ENCODE measurements at places on chromosomes 12 and 14.
A peak's percentile ranks its signal among the peaks of the same experiment; 100 is the strongest.

DNA sequence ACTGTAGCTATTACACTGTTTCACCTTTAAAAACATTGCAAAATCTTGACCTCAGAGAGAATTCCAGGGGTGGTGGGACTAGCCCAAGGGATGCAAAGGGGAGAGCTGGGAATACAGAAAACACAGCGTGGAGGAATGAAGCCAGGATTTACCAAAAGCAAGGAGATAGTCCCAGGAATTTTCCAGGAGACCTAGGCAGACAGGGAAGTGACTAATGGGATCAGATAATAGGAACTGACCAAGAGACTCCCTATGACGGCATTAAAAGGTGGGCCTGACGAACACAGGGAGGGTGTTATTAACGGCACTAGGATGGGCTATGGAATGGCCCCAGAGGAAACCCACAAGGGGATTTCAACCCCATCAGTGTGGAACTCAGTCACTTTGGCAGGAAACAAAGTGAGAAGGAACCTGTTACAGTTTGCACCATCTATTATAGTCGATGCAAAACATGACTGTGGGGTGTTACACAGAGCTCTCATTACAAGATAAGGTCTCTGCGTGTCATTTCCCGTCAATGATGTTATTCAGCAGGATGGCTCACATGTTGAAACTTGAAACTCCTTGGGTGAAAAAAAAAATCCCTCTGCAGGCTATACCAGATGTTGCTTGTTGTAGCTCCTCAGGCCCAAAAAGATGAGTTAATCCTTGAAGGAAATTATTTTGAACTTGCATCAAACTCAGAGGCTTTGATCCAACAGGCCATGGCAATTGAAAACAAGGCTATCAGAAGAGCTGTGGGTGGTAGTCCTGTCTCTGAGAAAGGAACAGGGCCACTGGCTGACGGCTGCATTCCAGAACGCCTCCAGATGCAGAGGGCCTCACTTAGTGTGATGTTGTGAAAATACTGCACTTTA, 58.7 kb downstream of the DRAM1 start:
- peak; percentile 92 for DNase-seq

DNA sequence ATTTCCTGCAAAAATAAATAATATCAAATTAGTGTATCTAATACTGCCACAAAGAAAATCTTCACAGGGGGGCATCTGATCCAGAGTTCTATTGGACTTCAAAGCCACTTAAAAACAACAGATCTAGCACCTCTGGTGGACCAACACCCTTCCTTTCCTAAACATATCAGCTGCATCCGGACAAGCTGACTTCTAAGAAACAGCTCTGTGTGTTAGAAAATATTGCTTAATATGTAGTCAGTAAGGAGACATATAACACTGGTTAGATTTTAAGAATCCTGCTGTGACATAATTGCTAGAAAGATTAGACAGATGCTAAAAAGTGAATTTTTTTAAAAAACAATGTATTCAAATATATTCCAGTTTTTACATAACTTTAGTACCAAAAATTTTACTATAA, 61.1 kb upstream of the PTPRB start:
- DNase-seq, result no peak

DNA sequence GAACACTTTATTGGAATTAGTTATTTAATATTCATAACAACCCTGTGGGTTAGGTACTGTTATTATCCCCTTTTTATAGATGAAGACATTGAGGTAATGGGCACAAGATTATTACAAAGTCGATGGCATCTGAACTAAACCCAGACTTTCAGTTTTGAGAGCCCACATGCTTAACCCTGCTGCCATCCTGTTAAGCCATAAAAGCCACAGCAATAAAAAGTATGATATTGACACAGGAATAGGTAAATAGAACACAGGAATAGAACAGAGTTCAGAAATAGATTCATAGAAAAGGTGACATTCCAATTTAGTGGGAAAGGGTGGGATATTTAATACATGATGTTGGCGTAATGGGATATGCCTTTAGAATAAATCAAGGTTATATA, 119.8 kb downstream of the SLC38A1 start:
- DNase-seq, result no peak

DNA sequence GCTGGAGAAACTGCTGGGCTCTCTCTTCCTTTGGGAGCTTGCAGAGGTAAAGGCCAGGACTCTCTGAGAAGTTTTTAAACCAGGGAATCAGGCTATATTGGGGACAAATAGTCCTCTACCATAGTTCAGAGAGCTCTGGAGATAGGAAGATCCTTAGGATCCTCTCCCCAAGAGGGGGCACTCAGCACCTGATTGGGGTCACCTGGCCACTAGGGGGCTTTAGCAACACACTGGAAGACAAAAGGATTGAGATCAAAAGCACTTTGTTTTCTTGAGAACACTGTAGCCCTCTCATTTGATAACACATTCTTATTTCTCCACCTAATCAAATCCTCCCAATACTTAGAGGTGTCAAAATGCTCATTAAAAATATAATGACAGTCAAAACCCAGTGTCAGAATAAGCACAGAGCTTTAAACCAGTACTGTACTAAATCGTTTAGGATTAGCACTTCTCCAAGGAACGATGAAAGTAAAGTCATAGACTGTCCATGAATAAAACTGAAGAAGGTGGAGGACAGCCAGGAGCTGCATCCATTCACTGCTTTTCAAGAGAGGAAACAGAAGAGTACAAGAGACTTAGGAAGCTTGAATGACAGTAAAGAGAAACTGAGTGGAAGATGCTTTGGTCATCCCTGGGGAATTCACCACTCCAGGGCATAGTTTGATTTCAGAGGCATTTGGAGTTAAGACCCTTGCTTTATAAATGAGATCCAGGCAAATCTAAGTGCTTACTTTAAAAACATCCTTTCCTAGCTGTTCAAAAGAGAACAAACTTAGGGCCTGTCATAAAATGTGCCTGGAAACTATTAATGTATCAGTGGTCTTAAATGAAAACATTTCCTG, 26.5 kb downstream of the BMP4 start:
- no peak for DNase-seq

DNA sequence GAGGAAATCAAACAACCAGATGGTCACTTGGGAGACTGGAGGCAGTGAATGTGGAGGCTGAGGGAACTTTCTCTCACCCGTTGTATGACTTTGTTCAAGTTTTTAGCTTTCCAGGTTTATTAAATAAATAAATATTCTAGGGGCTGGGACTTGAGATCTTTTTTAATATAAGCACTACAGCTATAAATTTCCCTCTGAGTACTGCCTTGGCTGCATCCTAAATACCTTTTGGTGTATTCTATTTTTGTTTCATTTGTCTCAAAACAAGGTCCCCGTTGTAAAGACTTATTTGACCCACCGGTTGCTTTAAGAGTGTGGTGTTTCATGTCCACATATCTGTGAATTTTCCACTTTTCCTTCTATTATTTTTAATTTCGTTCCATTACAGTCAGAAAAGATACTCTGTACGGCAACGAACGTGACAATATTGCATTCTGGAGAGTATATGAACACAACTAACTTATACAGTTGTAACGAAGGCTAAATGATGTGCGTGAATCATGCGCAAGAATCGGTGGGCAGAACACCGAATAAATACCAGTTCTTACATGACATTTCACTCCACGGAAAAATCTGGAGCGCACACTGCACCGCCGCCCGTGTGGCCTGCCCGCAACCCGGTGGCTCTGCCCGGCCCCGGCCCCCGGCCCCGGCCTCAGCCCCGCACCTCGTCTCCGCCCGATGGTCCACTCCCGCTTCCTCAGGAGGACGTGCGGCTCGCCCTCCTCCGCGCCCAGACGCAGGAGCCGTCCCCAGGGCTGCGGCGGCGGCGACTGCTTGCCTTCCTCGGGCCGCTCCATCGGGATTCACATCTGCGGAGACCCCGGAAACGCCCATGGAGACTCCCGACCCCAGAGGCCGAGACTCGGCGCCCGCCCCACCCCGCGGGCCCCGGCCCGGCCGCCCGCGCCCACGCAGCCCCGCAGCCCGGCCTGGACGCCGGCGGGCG, 602 bp downstream of the CHFR start:
- no peak for DNase-seq

DNA sequence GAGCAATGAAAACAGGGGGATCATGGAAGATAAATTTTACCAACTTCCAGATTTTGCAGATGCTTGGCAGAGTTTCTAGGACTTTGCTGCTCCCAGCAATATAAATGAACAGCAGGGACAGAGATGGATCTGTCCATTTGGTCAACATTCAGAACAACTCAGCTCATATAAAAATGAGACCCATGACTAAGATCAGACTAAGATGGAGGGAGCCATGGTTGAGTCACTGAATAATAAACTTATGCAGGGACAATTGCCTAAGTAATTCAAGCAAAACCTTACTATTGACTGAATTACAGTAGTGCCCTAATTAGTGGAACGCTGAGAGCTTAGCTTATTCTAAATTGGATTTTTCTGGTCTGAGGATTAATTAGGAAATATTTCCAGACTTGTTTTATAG, 205.1 kb downstream of the SLC5A8 start:
- no peak for DNase-seq

DNA sequence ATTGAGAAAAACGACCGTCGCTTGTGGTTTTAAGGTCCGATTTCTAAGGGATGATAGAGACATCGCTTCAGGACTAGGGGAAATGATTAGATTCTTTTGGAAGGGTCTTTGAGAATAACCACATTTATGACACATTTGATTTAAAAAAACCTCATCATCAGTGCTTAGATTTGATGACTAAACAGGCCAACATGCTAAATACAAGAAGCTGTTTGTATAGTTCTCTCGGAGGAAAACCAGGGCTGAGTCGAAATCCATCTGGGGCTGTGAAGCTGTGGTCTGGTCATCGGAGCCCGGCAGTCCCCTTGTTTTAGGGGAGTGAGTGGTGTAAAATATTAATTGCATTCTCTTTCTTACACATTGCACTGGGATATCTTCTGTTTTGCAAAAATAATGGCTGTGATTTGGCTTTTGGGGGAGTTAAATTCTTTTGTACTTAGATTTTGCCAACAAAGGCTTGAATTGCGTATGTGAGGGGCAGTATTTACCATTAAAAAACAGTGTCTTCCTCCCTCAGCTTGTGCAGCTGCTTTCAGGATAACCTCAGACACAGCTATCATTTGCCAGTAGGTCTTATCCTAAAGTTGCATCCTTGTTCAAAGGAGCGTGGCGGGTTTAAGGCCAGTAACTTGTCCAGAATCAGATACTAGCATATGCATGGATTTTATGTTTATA, 550 bp downstream of the GNG2 start:
- no peak for DNase-seq
